Ovary (tissue), 10 donors: ENCODE measurements at places on chromosomes 13 and 19. TPM values are rescaled to one million over a fixed set of nuclear protein-coding genes. Genes with fewer than 3 reads are reported as not detected.

ZNF578 gene
- total RNA-seq = 2.4 TPM

IZUMO2 gene
- not detected for total RNA-seq

FAAP24 gene
- total RNA-seq = 1.7 TPM

- DNase-seq = no peak
Measured at GRCh38 chr13:94140511-94140910, 339.0 kb downstream of the DCT start.

GRCh38 chr13:103466761-103467160 lies 400.5 kb upstream of the SLC10A2 start:
- no peak for DNase-seq

DNA sequence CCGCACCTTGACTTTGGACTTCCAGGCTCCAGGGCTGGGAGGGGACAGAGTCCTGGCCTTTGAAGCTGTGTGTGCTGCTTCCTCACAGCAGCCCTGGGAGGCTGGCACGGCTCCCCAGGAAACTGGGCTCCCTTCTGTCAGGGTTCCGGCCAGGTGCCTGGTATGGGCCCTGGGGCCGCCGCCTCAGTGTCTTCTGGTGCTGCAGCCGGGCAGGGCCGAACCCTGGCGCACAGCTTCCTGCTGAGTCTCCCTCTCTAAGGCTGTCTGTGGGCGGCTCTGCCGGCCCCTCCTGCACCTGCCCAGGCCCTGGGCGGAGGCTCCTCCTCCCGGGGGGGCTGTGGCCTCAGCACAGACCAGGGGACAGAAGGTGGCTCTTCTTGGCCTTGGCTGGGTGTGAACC lies 32.4 kb downstream of the GPX4 start:
- DNase-seq = no peak

GRCh38 chr13:33251131-33251661 lies 34.4 kb downstream of the STARD13 start:
- DNase-seq = no peak

GRCh38 chr19:29841559-29842367 lies 30.0 kb downstream of the CCNE1 start:
- DNase-seq = no peak
